ENCODE measurements at places on chromosomes 13 and 19.

GRCh38 chr13:50596776-50597203 lies 246.7 kb downstream of the DLEU7 start:
- DNase-seq, result no peak

GRCh38 chr19:6682607-6683128 lies 12.7 kb upstream of the TNFSF14 start:
- no peak for DNase-seq

DNA sequence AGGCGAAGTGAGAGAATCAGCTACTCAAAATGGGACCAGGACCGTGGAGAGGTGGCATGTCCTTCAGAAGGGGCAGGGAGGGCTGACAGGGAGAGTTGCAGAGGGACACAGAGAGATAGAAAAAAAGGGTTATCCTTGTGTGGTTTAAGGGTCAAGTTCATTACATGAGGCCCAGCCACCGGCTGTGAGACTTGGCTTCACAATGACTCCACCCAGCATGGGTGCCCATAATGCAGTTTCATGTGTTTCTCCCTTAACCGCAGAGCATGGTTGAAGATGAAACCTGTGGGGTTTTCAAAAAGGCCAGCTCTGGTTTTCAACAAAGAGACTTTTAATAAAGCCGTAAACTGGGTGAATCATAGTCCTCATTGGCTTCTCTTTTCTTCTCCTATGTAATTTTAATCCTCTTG lies 164.6 kb downstream of the KLF5 start:
- no peak for DNase-seq

GRCh38 chr13:101511766-101512165 lies 59.3 kb downstream of the ITGBL1 start:
- DNase-seq, result no peak

DNA sequence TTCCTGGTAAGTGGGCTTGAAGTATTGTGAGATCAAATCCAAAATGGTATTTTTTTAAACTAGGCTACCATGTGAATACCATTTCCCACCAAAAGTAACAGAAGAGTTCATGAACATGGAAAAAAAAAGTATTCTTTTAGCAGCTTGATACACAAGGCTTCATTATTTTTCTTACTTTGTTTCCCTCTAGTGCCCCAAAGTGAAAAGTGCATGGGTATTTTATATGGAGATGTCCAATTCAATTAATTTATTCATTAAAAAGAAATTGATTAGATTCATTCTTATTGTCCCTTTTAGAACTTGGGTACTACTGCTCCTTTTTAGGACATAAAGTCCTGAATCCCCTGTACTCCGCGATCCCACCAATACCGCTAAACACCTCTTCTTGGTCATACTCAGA lies 28.6 kb upstream of the SCEL start:
- no peak for DNase-seq

- no peak for DNase-seq
Observed at GRCh38 chr19:28130066-28130511, 1082.9 kb downstream of the UQCRFS1 start.

GRCh38 chr19:13150931-13151604 lies 857 bp downstream of the IER2 start:
- DNase-seq, result no peak

DNA sequence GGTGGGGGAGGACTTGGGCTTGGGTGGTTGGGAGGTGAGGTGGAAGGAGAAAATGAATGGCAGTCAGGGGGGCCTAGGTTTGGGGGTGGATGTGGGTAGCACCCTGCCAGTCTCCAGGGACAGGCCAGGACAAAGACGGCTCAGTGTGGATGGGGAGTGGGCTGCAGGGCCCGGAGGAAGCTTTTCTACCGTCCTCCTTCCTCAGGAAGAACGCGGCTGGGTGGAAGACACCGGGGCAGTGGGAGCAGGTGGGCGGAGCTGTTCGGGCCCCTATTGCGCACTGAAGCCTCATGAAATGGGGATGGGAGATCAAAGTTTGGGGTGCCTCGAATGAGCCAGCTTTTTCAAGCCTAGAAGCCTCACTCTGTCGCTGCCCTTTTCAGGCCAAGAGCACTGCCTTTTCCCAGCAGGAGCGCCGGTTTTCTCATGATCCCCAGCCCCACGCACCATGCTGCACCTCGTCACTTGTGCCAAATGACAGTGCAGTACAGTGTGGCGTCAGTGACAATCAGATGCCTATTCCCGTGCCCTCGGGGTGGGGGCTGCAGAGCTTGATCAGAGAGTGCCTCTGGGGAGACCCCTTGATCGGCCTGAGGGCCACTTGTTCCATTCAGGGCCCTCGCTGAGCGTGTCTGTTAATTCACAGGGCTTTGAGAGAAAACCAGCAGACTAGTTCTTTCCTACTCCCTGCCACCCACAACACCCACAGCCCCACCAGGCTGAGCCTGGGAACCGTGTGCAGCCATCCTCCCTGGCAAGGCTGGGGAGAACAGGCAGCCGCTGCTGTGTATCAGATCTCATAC lies 1.5 kb downstream of the CALM3 start:
- DNase-seq, result no peak

GRCh38 chr13:50990818-50991506 lies 81.4 kb downstream of the RNASEH2B start:
- DNase-seq, result no peak

DNA sequence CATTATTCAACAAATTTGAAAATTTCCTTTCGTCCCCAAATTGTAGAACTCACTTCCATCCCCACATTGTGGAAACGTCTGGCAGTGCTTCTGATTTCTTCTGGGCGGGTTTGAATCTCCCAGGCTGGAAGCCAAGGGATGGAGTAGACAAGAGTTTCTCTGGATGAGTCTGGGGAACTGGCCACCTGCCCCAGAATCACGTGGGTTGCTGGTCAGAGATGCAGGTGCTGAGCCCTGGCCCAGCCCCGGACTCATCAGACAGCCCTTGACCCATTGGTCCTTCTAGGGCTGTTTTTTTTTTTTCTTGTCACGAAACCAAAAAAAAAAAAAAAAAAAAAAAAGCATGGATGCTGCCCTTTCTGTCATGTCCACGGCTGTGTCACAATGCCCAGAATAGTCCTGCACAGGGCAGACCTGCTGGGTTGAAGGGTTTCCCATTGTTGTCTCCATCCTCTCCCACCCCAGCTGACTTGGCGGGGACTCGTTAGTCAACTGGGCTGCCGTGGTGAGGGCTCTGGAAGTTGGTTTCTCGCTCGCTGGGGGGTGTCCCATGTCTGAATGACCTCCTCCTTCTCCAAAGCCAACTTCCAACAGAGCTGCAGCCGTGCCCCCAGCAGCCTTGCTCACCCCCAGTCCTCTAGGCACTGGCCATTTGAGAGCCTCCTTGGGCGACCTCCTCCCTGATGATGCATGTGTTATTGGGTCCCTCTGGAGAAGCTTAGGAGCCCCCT lies 12.8 kb downstream of the CHST8 start:
- DNase-seq, result no peak

- no peak for DNase-seq
Observed at GRCh38 chr19:8361921-8362793, 1.8 kb upstream of the ANGPTL4 start.

DNA sequence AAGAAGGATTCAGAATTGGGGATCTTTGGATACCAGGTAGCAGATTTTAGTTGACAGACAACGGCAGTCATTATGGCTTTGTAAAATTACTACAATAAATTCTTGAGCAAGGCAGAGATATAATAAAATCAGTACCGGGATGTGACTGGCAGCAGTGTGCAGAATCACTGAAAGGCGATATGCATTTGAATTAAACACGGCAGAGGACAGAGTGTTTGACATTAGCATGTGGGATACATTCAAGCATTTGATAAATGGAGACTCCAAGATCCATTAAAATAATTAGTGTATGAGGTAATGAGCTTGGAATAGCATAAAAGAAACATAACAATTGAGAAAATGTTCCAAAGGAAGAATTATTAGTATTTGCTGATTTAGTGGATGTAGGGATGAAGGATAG lies 36.8 kb downstream of the LCP1 start:
- DNase-seq, result no peak

GRCh38 chr13:104993708-104994107 lies 1541.8 kb downstream of the EFNB2 start:
- no peak for DNase-seq

- no peak for DNase-seq
Observed at GRCh38 chr13:113879017-113879416, 15.1 kb upstream of the GAS6 start.

- no peak for DNase-seq
Observed at GRCh38 chr13:75376792-75377402, 105.1 kb downstream of the TBC1D4 start.

DNA sequence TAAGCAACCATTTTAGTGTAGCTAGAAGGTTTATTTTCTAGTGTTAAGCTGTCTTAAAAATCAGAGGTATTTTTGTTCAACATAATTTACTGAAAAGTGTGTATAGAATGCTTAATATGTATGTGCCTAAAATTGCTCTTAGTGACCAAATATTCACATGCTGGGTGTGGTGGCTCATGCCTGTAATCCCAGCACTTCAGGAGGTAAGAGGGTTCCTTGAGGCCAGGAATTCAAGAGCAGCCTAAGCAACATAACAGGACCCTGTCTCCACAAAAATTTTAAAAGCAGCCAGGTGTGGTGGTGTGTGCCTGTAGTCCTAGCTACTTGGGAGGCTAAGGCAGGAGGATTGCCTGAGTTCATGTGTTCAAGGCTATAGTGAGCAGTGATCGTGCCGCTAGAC lies 120.9 kb upstream of the FRY start:
- no peak for DNase-seq

DNA sequence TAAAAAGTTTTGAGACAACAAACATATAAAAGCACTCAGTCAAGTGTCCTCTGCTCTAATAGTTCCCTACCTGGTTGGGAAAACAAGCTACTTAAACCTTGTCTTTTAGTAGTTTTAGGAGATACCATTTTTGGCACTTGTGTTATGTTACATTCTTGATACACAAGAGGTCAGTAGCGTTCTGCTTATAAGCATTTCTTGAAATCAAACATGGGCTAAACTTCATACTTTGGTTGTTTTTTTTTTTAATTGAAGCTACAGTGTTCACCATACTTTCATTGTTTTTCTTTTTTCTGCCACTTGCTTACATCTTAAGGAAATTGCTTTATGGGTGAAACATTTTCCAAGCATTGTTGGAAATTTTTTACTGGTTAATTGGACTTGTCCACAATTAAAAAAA lies 12.9 kb downstream of the NHLRC3 start:
- DNase-seq, result no peak

DNA sequence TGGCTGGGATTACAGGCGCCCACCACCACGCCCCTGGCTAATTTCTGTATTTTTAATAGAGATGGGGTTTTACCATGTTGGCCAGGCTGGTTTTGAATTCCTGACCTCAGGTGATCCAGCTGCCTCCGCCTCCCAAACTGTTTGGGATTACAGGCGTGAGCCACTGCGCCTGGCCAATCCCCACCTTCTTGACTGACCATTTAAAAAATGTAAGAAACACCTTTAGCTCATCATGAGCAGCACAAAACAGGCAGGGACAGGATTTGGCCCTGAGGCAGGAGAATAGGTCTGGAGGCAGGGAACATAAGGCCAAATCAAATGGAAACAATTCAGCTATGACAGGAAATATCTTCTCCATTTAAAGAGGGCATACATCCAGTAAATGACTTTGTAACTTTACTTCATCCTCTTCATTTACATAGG lies 1.4 kb upstream of the MPV17L2 start:
- no peak for DNase-seq

DNA sequence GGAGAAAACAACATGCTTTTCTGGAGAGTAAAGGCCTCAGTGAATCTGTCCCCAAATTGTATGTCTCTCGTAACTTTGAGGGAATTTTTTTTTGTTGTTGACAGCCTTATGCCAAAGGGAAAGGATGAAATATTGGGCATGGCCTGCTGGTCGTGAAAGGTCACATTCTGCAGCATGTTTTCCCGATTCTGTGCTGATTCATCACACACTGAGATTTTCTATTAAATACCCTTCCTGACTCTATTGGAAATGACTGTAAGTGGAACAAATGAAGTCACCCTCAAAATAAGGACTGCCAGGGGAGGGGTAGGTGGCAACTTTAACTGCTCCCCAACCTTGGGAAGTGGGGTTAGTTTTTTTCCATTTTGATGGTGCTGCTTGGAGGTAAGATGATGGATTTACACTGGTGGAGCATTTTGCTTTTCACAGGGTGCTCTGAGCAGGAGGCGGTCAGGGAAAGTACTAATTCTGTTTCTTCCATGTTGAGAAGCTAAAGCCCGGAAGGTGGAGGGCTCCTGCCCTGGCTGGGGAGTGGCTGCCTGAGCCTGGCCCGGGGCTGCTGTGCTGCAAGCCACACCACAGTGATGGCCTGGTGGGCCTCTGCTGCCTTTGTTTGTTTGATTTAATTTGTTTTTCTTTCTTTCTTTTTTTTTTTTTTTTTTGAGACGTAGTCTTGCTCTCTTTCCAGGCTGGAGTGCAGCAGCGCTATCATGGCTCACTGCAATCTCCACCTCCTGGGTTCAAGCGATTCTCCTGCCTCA lies 116.8 kb upstream of the SPATA13 start:
- DNase-seq, result no peak

DNA sequence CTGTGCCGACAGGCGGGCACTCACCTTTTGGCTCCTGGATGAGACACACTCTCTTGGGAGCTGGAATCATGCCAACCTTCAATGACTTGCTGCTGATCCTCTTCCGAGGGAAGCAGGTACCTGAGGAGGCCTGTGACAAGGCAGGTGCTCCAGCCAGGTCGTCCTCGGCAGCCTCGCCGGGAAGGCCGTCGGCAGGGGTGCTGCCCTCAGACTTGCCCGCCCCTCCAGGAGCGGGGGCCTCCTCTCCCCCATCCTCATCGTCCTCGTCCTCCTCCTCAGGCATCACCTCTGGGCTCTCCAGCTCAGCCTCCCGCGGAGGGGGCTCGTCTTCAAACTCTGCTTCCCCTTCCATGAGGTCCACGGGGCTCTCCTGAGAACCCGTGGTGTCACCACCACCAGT lies 29.2 kb downstream of the SUGP2 start:
- no peak for DNase-seq

All from activated T-helper 1 cell treated with anti-CD3 and anti-CD28 coated beads, Interleukin-2, amount 50 U/mL, for 16 hours (primary cell).